Cortex of kidney (tissue), 1 donor: ENCODE measurements at places on chromosomes 6 and 20.

DNA sequence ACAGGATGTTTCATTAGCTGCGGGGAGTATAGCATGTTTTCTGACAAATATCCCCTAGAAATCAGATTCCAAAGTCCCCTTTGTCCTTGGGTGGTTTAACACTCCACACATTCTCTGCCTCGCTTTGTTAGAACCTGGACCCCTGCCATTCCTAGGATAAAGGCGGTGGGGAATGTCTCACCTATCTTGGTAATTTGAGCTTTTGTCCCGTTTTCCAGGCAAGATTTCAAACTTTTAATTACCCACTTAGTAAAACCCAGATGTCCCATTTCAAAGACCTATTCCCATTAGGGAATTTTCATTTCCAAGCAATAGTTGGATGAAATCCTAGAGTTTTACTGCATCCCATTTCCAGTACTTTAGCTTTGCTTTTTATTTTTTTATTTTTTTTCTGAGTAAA is 501.0 kb upstream of the MAP3K7 start:
- no peak for DNase-seq

DNA sequence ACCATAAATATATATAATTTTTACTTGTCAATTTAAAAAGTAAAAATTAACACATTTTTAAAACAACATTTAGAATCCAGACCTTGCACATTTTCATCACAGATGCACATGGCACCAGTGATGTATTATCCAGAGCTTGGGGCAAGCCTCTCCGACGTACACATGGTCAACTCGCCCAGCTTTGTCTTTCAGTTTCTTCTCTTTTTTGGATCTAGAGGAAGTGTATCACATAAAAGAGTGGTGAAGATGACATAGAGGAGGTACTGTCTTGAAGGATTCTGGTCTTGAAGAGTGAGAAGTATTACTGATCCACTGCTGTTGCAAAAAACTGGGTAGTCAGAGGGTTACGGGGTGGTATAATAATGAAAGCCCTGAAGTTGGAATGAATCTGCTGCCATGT is 46.9 kb upstream of the TAB2 start:
- no peak for DNase-seq

DNA sequence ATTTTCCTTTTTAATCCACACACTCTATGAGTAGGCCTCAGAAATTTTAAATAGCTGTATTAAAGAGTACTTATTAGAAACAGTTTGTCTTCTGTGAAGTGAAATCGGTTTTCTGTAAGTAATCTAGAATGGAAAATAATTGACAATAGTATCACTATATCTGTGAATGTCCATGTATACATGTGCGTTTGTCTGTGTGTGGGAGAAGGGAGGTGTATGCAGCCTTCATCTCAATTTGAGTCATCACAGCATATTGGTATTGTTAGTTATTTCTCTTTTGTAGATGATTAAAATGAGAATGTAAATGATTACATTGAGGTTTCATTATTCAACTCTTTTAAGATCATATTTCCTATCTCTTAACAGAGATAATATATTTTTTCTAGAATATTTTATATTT is 206.0 kb downstream of the EYS start:
- no peak for DNase-seq

DNA sequence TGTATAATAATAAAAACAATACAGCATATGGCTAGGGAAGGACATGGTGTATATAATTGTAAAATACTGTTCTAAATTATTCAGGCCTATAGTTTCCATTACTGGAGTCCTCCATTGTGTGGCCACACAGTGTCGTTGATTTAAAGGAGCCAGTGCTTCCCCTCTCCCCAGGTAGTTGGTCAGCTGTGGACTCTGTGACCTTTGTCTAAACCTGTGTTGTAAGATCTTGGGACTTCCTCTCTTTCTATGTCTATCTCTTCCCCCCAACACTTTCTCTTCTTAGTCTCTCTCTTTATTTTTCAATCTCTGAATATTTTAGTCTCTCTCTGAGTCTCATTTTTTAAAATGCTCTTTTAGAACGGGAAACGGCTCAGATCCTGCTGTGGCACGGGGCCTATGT is 35.6 kb downstream of the BRPF3 start:
- DNase-seq, result no peak

GRCh38 chr20:38138086-38138778 is 26.8 kb downstream of the TGM2 start:
- DNase-seq, result no peak

GRCh38 chr20:37265152-37265551 is 3.5 kb upstream of the GHRH start:
- no peak for DNase-seq

DNA sequence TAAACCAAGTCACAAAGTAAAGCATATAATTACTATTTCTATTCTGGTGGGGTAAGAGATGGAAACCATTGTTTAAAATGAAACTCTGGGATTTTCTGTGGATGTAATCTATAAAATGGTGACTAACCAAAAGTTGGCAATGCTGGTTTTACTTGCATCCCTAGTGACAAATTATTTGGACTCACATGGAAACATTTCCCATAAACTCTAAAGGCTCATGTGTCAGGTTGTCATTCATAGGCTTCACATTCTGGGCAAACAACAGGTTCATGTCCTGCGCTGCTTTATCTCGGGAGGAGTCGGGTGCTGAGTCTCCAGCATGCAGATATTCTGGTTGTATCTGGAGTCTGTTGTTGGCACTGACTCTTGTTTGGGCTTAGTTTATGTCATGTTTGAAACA is 98.0 kb upstream of the SCP2D1 start:
- DNase-seq, result no peak

GRCh38 chr6:8429821-8430220 is 5.5 kb downstream of the SLC35B3 start:
- DNase-seq, result no peak

- no peak for DNase-seq
Measured at GRCh38 chr6:83038246-83038645, 27.4 kb downstream of the UBE3D start.

DNA sequence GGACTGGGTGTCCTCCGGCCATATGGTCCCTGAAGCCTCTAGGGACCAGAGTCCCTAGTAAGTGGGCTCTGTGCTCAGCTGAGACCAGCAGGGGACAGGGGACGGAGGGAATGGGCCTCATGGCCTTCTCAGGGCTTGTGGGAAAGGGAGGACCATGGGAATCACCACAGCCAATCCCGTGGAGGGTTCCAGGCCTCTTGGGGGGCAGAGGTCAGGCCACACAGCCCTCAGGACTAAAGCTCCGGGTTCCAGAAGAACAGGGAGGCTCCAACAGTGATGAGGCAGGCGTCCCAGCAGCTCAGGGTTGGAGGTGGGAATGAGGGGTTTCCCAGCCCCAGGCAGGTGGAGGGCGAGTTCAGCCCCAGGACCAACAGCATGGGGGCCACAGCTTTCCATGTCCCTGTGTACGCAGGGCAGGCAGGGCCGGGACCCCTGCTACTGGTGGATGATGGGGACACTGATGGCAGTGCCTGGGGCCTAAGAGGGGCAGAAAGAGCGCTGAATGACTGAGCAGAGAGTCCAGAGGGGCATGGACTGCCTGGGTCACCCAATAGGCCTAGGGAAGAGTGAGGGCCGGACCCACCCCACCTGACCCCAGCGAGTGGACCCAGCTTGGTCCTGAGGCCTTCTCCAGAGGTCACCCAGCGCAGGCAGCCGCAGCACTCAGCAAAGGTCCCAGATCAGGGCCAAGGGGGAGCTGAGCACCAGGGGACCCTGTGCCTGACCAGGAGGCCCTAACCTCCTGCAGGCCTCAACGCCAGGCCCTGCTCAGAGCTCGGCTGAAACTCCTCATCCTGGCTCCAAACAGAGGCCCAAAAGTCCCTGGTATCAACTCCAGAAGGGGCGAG is 8.8 kb downstream of the MYL9 start:
- DNase-seq, result no peak

GRCh38 chr6:170018936-170019817 is 267.8 kb downstream of the ERMARD start:
- DNase-seq, result no peak

DNA sequence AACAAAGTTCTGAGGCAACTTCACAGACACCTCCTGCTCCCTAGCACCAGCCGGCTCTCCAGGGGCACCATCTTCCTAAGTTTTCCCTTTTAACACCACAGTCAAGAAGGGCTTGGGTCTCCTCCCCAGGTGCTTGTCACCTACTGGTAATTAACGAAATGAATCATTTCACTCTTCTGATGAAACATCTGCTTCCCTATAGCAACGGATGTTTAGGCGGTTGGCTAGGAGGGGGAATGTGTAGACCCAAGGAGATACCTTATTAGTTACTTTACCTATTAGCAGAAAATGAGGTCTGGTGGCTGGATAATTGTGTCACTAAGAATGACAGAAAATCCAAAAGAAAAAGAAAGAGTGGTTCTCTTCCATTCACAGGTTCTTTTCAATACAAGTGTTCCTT is 46.3 kb upstream of the FABP7 start:
- DNase-seq, result no peak
